ENCODE measurements at places on chromosomes 3 and 15. TPM values are rescaled to one million over a fixed set of nuclear protein-coding genes. Genes with fewer than 3 reads are reported as not detected.
A peak's percentile ranks its signal among the peaks of the same experiment; 100 is the strongest.

DNA sequence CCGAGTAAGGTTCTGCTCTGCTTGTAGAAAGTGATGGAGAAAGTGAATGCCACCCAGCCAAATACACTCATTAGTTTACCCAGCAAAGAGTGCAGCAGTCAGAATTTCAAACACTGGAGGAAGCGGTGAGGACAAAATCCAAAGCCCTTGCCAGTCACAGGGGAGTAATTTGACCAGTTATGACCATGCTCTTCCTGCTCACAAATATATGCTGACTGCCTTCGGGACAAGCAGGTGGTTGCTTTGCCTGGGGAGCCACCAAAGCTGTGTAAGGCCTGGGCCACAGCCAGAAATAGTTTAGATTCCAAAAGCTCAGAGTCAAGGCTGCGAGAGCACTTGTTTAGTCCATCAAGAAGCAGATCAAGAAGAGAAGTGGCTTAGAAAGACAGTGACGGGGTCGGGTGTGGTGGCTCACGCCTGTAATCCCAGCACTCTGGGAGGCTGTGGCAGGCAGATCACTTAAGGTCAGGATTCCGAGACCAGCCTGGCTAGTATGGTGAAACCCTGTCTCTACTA is 51.0 kb upstream of the ATP13A3 start:
- DNase-seq: peak; percentile 29
- H3K4me3 ChIP-seq: no peak overlapping the region
- no peaks in the 10 kb centered on the region for H3K36me3 ChIP-seq
- peaks cover 6% of the 10 kb centered on the region for H3K4me1 ChIP-seq

- peaks cover 10% of the 10 kb centered on the region for H3K4me1 ChIP-seq
- no peak overlapping the region for H3K27ac ChIP-seq
- no peak overlapping the region for H3K4me3 ChIP-seq
- DNase-seq: no peak
Observed at GRCh38 chr3:177944228-177944661, 592.0 kb upstream of the KCNMB2 start.

GRCh38 chr3:28406241-28406640 is 57.6 kb upstream of the AZI2 start:
- H3K4me1 ChIP-seq: no peaks in the 10 kb centered on the region
- H3K27ac ChIP-seq: no peak overlapping the region
- H3K36me3 ChIP-seq: no peaks in the 10 kb centered on the region
- no peaks in the 10 kb centered on the region for H3K27me3 ChIP-seq

DNA sequence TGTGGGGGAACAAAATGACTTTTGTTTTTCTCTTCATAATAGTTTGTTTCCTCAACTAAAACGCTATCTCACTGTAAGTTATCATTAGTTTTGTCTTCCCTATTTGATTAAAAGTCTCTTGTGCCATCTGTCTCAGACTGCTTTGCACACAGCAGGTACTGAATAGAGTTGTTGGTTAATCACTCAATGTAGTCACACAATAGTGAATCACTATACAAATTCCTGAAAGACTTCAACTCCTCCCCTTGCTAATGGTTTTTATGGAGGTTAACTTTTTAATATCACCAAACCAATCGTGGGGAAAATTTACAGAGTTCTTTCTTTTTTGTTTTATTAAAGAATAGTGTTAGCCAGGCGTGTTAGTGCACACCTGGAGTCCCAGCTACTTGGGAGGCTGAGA is 2.6 kb upstream of the NGLY1 start:
- H3K4me3 ChIP-seq: no peak overlapping the region
- no peaks in the 10 kb centered on the region for H3K27me3 ChIP-seq
- no peak overlapping the region for H3K27ac ChIP-seq
- DNase-seq: no peak
- H3K36me3 ChIP-seq: no peaks in the 10 kb centered on the region
- peaks cover 20% of the 10 kb centered on the region for H3K4me1 ChIP-seq

DNA sequence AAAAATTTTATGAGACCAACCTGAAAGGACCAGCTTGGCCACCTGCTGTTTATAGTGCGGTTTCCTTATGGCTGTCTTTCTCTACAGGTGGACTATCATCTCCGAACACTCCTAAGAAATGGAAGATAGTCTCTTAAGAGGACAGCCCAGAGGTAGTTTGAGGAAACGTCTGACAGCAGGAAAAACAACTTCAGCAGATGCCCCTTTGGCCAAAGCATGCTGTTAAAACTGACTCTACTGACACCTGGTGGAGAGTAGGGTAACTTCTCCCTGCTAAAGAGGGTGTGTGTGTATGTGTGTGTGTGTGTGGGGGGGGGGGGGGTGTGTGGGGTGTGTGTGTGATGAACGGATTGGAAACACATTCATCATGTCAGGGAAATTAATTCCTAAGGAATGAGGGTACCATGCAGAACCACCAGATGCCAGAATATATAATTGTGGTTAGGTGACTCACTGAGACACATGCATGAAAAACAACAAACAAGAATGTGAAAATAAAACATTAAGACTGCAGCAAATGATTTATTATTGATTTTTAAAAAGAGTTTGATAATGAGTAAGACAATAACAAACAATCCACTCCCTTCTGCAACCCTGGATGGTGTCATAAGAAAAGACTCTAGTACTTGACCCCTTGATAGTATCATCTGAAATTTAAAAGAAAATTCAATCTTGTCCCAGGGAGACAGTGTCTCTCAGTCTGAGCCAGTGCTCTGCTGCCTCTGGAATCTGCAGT is 256.5 kb downstream of the THRB start:
- no peak for DNase-seq
- no peak overlapping the region for H3K4me3 ChIP-seq
- no peaks in the 10 kb centered on the region for H3K4me1 ChIP-seq
- H3K27me3 ChIP-seq: no peaks in the 10 kb centered on the region
- no peak overlapping the region for H3K27ac ChIP-seq

DNA sequence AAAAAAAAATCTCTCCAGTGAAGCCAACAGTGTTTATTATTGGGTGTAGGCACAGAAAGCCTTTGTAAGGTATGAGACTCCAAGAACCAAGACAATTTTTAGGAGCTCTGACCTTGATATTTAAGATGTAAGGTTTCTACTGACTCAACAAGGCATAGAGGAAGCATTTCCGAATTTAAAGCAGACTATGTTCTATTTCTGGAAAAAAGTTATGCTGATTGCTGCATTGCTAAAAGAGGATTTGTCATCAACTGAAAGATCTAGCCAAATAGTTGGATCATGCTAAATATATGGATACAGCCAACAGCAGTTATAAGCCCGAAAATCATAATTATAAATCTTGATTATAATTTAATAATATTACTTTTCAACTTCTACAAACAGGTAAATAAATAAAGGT is 53.3 kb upstream of the MELTF start:
- H3K36me3 ChIP-seq: no peaks in the 10 kb centered on the region
- no peak for DNase-seq
- H3K27ac ChIP-seq: no peak overlapping the region
- H3K4me3 ChIP-seq: no peak overlapping the region
- H3K4me1 ChIP-seq: no peaks in the 10 kb centered on the region

- no peak overlapping the region for H3K27ac ChIP-seq
- no peak for DNase-seq
- peaks cover 9% of the 10 kb centered on the region for H3K36me3 ChIP-seq
- H3K4me3 ChIP-seq: no peak overlapping the region
- H3K27me3 ChIP-seq: no peaks in the 10 kb centered on the region
Observed at GRCh38 chr3:125316949-125317348, 58.2 kb downstream of the ZNF148 start.

DNA sequence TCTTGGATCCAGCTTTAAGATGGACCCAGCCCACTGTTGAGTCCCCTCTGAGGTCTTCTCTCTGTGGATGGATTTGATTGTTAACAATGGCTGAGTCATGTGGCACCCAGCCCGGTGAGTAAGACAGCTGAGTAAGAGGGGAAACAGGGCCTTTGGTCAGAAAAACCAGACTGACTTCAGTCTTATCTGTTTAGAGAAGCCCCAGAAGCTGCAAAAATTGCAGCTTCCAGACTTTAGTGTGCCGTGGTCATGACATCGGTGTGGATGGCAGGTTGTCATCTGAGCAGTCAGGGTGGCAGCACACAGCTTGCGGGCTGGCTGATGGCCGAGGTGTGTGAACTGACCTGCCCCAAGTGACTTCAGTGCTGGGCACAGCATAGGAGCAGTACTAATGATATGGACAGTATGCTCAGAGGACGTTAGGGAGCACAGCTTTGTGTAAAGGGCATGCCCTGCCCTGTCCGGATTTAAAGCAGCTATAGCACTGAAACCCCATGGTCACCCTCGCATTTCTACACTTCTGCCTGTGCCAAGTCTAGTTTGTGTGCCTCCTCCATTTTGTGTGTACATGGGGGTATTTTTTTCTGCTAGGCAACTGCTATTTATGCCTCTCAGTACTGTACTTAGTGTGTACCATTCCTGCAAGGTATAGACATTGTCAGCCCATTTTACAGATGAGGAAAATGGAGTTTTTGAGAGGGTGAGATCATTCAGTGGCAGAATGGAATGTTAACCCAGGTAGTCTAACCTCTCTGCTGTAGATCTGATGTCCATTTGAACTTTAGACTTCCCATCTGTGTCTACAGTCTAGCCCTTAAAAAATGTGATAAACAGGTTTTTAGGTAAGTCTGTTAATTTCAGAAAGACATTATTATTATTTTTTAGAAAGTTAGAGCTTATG is 44.4 kb downstream of the FLNB start:
- H3K4me3 ChIP-seq: no peak overlapping the region
- peaks cover 35% of the 10 kb centered on the region for H3K4me1 ChIP-seq
- peak overlapping the region; percentile 27 for H3K27ac ChIP-seq

DNA sequence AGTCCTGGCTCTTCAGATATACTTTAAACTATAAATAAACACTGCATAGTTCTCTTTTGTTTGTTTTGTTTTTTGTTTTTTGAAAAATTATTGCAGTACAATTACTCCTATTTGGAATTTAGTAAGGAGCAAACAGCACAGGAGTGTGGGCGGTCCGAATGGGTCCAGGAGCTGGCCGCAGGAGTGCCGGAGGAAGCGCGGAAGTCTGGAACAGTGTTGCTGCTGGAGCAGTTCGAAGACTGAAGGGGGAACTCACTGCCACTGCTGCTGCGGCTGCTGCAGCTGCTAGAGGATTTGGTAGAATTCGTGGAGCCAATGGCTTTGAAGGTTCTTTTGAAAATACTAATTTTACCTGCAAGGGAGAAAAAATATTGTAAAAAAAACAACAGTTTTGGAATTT is 329.9 kb downstream of the ZNF385D start:
- no peaks in the 10 kb centered on the region for H3K36me3 ChIP-seq
- no peaks in the 10 kb centered on the region for H3K4me1 ChIP-seq
- DNase-seq: peak; percentile 30
- H3K27ac ChIP-seq: no peak overlapping the region
- no peaks in the 10 kb centered on the region for H3K27me3 ChIP-seq

- no peaks in the 10 kb centered on the region for H3K27me3 ChIP-seq
- H3K27ac ChIP-seq: no peak overlapping the region
- H3K4me3 ChIP-seq: no peak overlapping the region
- H3K4me1 ChIP-seq: no peaks in the 10 kb centered on the region
- peak; percentile 68 for DNase-seq
- no peaks in the 10 kb centered on the region for H3K36me3 ChIP-seq
Observed at GRCh38 chr3:23712656-23713559, 92.8 kb upstream of the UBE2E1 start.

DNA sequence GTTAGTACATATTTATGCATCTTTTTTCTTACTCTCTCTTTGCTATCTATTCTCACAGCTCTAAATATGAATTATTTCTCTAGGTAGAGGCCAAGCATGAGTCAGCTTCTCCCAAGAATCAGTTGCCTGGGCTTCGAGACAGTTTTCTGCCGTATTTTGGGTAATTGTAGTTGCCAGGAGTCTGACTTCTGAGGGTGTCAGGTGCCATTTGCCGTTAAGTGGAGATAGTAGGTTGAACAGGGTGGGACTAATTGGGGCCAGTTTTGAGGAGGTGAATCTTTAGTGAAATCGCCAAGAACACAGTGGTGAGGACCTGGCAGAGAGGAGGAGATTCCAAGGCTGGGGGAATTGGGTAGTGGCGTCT is 7.8 kb upstream of the NRROS start:
- DNase-seq: no peak
- peak overlapping the region; percentile 95 for H3K27ac ChIP-seq
- peak overlapping the region; percentile 55 for H3K4me3 ChIP-seq
- H3K27me3 ChIP-seq: no peaks in the 10 kb centered on the region

GRCh38 chr3:117052395-117052794 is 342.8 kb downstream of the TUSC7 start:
- H3K4me3 ChIP-seq: no peak overlapping the region
- H3K27ac ChIP-seq: no peak overlapping the region
- no peak for DNase-seq
- H3K36me3 ChIP-seq: no peaks in the 10 kb centered on the region
- H3K4me1 ChIP-seq: no peaks in the 10 kb centered on the region

THBS1 gene
- 405 TPM for total RNA-seq

PGBD4 gene
- 2.0 TPM for total RNA-seq

TTLL13 gene
- total RNA-seq: 0.89 TPM

CBLB gene
- total RNA-seq: 32.4 TPM

CADPS gene
- not detected for total RNA-seq
